ENCODE measurements at places on chromosomes 7 and 10.
A peak's percentile ranks its signal among the peaks of the same experiment; 100 is the strongest.

DNA sequence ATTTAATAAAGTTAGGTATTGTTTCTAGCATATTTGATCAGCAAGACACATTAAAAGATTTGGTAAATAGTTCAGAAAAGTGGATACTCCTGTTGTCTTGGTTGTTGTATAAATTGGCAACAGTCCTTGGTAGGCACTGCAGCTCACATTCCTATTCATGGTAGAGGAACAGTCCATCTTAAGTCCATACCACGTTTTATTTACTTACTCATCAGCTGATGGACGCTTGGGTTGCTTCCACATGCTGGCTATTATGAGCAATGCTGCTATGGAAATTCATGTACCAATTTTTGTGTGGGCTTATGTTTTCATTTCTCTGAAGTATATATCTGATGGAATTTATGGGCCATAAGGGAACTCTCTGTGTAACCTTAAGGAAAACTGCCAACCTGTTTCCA lies 43.3 kb downstream of the C10orf120 start:
- no peak for DNase-seq

DNA sequence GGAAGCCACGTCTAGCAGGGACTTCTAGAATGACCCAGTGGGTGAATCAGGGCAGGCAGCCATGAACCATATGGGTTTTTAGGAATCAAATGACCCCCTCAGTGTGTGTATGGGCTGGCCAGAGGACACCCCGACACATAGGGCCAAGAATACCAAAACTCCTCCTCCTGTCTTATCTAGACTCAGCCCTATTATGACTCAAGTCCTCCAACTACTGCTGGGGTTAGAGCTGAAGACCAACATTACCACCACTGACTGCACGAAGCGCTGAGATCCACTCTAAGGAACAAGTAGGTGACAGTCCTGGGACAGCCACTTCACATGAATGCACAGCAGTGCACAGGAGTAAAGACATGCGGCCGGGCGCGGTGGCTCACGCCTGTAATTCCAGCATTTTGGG lies 11.5 kb upstream of the SVOPL start:
- DNase-seq = no peak

DNA sequence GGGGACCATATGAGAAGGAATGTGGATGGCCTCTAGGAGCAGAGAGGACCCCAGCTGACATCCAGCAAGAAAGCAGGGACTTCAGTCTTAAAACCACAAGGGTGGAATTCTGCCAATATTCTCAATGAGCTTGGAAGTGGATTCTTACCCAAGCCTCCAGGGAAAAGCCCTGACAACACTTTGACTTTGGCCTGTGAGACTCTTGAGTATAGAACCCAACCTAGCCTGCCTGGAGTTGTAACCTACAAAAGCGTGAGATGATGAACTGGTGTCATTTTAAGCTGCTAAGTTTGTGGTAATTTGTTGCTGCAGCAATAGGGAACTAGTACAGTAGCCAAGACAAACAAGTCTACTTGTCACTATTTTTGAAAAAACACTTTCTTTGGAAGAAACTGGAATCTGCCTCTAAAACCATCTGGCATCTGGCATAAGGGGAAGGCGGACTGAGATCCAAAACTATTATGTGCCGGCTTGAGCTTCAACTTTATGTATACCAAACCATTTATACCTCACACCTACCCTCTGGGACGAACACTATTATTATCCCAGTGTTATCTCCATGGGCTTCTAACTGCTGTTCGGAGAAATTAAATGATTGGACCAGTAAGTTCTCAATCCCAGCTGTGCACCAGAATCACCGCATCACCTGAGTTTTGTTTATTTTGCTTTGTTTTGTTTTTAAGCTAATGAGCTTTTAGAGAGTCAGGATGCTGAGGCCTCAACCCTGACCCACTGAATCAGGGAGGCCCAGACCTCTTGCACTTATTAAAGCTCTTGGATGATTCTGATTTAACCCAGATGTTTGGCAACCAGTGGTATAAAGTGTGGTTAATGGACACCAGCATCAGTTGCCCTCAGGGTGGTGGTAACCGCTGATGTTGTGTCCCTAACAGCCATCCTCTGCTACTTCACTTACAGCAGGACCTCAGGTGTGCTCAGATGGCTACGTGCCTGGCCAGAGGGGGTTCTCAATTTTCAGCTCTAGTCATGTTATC lies 83.0 kb downstream of the C1GALT1 start:
- no peak for DNase-seq

- no peak for DNase-seq
These were observed 142.8 kb upstream of the CALCR start for GRCh38 chr7:93717217-93717900.

GRCh38 chr10:65943451-65943850 lies 982.4 kb upstream of the LRRTM3 start:
- no peak for DNase-seq

DNA sequence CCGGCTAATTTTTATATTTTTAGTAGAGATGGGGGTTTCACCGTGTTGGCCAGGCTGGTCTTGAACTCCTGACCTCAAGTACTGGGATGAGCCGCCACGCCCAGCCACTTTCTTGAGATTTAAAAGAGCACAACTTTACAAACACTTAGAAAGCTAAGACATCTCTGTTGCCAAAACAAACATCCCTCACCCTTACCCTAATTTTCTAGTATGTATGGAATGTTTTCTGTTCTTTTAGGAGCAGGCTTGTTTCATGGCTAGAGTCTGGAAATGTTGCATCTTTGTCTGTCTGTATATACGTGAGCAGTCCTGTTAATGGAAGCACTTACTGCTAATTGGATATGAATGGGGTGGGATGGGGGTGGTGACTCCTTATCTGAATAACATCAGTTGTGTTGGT lies 2.9 kb downstream of the OLAH start:
- DNase-seq = no peak

DNA sequence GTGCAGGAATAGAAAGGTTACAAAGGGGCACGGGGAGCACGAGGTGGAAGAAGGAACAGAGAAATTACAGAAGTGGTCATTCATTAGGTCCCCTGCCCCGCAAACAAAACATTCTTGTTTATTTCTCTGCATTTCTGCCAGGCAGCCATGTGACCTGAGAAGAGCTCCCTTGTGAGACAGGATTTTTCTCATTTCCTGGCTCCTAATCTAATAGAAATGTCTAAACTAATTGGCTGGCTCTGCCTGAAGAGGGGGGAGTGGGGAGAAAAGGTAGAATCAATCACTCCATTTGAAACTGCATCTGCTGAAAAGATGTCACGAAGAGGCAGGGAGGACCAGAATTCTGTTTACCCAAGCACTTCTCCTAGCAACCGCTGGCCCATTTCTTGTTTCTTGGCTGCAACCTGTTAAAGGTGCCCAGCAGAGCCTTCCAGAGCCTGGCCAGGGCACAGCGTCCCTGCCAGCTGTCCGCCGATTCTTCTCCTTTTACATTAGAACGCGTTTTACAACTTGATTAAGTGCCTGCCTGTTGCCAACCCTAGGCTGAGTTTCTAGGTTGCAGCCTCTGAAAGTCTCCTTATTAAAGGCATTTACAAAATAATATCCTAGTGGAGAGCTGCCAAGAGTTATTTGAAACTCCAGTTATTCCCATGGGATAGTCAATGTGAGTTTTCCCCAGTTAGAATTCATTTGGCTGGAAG lies 1227.6 kb downstream of the TYW1 start:
- DNase-seq = no peak

GRCh38 chr7:86720306-86720705 lies 76.6 kb downstream of the GRM3 start:
- DNase-seq = no peak

DNA sequence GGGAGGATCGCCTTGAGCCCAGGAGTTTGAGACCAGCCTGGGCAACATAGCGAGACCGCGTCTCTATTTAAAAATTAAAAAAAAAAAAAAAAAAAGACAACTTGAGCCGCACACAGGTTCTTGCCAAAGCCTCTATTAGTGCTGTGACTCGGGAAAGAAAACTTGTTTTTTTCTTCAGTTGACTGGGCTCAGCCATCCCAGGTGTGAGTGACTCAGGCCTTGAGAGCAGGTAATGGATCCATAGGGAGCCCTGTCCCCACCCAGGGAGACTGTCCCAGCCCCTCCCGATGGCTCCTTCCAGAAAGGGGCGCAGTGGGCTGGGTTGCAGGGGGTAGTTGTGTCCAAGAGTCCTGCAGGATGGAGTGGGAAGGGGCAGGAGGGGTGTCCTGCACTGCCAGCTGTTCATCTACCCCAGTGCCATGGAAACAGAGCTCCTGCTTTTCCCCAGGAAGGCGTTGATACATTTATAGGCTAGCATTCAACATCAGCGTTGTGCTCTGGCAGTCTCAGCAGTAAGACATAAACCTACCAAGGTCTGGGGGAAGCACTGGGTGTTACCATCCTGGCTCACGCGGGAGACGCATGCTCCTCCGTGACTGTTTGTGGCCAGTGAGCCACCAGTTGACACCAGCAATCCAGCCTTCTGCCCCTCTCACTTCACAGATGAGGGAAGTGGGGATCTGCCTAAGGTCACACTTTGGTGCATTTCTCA lies 126.6 kb downstream of the CUX1 start:
- DNase-seq = peak; percentile 26

- DNase-seq = peak; percentile 57
These were observed 7.5 kb upstream of the CFTR start for GRCh38 chr7:117472335-117472734.

DNA sequence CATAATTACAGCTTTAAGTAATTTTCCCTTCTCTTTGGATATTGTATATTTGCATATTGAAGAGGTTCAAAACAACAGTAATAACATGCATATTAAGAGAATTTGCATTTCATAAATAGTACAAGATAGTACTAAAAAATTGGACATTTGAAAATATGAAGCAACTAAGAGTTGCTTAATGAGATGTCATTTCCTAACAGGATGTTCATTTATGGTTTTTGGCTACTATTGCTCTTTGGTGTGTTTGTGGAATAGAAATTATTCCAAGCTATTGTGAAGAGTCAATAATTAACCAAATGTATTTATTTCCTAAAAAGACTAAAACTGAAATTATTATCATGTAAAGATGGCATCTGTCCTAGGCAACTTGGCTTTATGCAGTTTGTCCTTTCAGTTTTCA lies 4.1 kb upstream of the SGCE start:
- no peak for DNase-seq

GRCh38 chr7:143003393-143004051 lies 23.4 kb downstream of the OR9A2 start:
- peak; percentile 73 for DNase-seq

GRCh38 chr7:26504411-26505120 lies 212.9 kb downstream of the SNX10 start:
- DNase-seq = no peak

- DNase-seq = peak; percentile 77
These were observed 52.8 kb downstream of the HHEX start for GRCh38 chr10:92742331-92743228.

DNA sequence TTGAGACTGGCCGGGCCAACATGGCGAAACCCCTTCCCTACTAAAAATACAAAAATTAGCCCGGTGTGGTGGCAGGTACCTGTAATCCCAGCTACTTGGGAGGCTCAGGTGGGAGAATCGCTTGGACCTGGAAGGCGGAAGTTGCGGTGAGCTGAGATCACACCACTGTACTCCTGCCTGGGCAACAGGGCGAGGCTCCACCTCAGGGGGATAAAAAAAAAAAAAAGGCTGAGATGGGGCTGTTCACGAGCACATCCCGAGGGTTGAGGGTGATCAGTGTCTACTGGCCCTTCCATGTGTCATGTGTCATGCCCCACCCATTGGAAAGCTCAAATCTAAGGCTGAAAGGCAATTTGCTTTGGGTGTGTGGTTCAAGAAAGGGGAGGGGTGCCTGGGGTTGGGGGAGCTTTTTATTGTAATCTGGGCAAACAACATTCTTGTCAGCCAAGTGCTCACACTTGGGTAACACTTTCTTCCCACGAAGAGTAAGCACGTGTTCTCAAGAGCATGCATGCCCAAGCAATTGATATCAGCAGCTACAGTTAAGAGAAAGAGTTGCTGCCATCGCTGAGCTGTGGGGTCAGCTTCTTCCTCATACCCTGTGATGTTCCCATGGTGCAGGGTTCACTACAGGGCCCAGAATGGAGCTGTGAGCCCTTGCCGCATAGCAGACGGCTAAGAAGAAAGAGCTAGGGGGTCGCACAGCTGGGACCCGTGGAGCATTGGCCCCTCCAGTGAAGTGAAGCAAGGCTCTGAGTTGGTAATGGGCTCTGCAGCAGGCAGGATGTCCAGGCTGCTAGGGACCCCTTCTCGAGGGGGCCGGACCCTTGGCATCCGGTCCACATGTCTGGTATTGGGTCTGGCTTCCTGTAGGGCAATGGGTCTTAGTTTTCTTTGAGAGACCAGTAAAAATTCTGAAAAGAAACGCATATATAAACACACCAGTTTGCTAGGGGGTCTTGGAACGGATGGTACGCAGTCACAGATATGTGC lies 9.9 kb upstream of the ACSL5 start:
- DNase-seq = no peak

DNA sequence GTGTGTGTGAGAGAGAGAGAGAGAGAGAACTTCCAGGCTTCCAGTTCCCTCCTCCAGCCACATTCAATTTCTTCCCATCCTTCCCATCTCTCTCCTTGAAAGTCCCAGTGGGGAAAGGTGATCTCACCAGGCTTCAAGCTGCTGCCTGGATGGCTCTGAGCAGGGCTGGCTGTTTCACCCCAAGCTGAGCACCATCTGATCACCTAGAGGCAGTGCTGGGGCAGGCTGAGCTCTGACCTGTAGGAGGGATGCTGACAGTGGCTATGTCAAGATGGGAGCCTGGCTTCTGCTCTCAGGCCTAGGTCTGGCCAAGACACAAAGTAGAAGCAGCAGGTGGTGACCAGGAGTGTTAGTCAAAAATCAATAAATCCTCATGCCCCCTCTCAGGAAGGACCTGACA lies 370.8 kb downstream of the PLXNA4 start:
- no peak for DNase-seq

DNA sequence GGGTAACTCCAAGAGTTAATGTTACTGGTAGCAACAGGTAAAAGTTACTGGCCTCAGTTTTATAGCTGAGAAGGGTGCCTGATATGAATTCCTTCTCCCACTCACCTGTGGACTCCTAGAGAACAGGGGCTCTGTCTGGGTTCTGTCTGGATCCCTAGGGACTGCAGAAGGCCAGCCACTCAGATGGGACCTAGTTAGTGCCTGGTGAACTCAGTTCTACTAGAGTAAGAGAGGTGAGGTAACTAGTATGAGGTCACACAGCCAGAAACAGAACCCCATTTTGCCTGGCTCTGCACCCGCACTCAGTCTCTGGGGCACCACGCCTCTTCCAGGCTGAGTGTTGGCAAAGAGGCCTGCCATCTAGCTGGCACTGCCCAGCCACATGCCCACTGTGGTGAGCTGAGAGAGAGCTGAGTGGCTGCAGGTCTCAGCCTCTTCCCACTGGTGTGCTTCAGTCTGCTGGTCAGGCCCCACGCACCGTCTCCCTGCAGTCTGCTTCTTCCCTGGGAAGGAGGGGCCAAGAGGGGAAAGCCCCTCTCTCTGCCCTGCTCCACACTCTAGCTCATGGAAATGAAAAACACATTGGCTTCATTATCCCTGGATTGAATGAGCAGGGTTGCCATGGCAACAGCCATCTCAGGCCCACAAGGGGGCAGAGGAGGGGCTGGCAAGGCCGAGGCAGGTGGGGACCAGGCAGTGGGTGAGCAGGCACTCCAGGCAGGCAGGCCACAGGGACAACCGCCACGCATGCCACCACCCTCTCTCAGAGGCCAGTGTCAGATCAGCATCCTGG lies 110.6 kb downstream of the ZMIZ1 start:
- DNase-seq = peak; percentile 45
